CD8-positive, alpha-beta memory T cell (primary cell): ENCODE measurements at places on chromosomes 1 and 21. TPM values are rescaled to one million over a fixed set of nuclear protein-coding genes. Genes with fewer than 3 reads are reported as not detected.
A peak's percentile ranks its signal among the peaks of the same experiment; 100 is the strongest.

The PARK7 gene
- total RNA-seq: 583 TPM

The CFH gene
- total RNA-seq: 0.93 TPM

The C1orf87 gene
- total RNA-seq: not detected

The TDRD5 gene
- total RNA-seq: not detected

The CCDC17 gene
- 1.4 TPM for total RNA-seq

The TFF3 gene
- total RNA-seq: not detected

DNA sequence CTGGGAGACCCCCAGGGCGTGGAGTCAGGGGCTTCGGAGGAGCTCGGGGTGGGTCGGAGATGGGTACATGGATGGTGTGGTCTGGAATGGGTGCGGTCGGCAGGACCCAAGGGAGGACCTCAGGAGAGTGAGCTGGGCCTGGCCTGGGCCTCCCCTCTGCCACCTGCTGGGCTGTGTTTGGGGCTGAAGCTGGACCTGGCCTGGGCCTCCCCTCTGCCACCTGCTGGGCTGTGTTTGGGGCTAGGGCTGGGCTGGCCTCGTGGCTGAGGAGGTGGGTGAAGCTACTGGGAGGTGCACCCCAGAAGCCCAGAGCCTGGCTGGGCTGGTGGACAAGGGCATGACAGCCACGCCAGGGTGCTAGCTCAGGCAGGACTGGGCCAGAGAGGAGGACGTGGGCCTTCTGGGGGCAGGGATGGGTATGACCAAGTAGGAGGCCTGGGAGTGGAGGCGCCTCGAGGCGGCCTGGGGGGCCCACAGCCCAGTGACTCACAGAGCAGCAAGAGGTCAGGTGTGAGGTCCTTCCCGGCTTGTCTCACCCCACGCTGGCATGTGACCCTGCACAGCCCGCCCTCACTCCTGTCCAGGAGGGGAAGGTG is 14.5 kb downstream of the SAMD11 start:
- no peak for DNase-seq

DNA sequence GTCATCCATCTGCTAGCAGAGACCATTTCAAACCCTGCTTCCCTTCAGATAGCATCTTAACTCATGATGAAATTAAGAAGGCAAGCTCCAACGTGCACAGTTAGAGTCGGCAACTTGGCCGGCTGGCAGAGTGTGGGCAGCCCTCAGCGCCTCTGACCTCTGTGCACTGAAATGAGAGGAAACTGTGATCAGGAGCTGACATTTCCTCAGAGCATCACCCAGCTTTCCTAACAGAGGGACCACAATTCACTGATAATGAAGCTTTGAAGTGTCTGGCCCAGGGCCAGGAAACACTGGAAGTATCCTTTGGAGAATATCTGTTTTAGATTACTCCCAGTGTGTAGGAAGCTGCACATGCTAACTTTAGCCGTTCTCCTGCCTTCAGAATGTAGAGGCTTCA is 145.0 kb upstream of the ZC3H11B start:
- DNase-seq: no peak

DNA sequence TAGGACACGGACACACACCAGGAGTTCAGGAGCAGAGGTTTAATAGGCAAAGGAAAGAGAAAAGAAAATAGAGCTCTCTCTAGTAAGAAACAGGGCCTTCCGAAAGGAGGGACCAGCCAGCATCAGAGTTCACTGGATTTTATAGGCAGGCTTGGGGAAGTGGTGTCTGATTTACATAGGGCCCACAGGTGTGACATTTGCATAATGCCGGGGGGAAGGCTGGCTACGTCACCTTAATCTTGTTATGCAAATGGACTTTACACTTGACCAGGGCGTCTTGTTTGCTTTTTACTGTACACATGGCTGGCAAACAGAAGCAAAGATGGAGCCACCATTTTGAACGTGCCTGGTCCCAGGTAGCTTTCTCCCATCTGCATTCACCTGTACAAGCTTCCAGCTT is at the start of gene OR14A16:
Gene OR14A16 (minus strand): TSS at position 97 of the 400 bp plus-strand sequence. CDS start 8,390 bp downstream, outside the sequence.
- DNase-seq: no peak

GRCh38 chr21:15514073-15514946 is 215.5 kb upstream of the USP25 start:
- DNase-seq: peak; percentile 77

DNA sequence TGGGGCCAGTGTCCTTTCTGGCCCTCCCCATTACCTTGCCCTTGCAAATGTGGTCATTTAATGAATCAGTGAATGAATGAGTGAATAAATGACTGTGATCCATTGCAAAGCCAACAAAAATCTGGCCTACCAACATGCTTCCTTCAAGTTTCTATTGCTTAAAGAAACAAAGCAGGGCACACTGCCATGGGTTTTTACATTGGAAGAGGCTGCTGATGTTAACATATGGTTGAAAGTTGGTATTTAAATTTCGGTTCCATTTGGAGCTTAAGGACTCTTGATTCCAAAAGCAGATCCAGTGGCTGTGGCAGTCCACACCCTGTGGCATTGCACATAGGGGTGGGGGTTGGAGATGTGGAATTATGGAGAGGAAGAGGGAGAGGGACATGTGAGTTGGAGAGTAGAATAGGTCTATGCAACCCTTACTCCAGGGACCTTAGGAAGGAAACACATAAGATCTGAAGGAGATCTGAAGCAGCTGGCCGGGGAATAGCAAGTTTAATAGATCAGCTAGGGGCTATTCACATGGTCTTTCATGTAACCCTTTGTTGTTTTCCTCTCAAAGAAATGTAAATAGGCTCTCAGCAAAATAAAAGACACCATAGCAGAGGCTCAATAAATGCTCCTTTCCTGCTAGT is 7.2 kb downstream of the ABCA4 start:
- no peak for DNase-seq

DNA sequence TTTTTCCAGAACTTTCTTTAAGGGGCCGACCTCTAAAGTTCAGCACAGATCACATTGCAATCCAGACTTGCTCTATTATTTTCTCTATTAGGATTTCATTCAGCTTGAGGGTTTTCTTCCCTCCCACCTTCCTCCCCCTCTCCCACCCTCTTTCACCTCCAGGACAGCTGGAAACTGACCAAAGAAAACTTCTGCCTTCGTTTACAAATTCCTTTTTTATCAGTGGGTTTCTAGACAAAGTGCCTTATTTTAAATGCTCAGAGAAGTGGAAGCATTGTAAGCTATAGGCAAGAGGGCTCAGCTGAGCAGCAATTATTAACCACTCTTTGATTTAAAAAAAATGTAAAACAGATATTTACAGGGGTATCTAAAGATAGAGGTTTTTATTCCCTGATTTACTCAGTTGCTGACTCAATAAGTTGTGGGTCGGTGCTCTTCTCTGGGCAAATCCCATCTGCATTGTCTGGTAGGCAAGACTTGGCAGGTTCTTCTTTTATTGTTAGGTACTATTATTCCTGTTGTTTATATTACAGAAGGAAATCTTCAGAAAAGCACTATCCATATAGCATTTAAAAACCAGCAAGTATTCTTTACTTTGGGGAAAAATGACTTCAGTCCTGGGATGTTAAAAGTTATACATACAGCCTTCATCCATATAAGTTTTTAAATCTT is 277.0 kb upstream of the C1orf105 start:
- no peak for DNase-seq

- DNase-seq: no peak
Measured at GRCh38 chr1:39540504-39541031, 36.0 kb downstream of the PABPC4 start.

- DNase-seq: no peak
Measured at GRCh38 chr1:223199094-223199647, 56.1 kb upstream of the TLR5 start.

GRCh38 chr1:228871314-228872061 is 136.2 kb downstream of the RHOU start:
- DNase-seq: no peak

GRCh38 chr1:156388174-156389137 is 19.4 kb downstream of the RHBG start:
- no peak for DNase-seq

DNA sequence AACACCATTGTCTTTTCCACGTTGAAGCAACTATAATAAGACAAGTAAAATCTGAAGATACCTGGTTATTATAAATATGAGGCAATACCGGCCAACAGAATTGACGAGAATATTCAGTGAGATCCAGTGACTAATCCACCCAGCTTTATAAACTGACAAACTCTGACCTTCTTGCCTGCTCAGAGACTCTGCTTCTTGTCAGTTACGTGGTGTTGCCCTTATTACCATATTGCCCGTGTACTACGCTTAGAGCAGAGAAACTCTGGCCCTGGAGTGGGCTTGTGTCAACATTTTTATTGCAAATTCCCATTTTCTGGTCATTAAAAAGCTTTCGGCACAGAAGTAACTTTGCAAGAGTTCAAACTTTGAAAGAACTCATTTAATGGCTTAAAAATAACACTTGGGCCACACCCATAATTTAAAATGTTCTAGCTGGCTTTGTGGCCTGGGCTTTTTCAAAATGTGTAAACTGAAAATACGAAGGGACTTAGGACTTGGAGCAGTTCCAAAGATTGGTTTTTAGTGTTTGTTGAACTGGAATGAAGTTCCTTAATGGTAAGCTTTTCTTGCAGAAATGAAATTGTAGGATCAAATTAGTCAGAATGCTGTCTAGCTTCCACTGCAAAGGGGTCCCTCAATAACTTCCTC is 266.2 kb downstream of the LMO4 start:
- DNase-seq: no peak

DNA sequence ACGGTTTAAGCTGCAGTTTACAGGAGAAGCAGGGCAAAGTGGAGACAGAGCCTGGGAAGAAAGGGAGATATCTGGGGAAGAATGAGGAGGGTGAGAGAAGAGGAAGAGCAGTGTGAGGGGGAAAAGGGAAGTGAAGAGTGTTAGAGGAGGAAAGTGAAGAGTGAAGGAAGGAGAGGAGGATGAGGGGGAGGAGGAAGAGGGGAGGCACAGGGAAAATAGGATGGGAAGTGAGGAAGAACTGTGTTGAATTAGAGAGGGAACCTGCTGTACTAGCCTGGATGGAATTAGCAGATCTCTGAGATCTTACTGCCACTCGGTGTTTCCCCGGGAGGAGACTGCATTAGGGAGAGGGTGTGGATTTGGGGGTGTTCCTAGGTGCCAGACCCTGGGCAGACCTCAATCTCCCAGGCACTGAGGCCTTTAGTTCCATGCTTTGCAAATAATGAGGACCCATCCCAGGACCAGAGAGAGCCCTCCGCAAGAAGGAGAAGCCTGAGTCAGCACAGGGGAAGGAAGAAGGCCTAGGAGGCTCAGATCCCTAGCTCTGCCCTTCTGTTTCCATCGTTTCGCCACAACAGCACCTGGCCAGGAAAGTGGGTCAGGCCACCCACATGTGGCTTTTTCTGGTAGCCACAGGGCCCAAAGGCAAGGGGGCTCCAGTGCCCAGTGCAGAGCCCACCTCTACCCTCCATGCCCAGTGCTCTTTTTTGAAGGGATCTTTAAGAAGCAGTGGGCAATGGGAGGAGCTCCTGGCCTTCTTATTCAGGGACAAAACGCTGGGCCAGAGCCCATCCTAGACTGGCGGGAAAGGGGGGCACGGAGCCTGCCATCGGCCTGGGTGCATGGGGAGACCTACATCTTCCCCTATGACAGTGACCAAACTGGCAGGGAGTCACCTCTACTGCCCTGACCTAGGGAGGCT is 2.0 kb downstream of the LRRN2 start:
- no peak for DNase-seq

GRCh38 chr1:230693221-230693620 is 20.7 kb downstream of the AGT start:
- DNase-seq: no peak

- peak; percentile 66 for DNase-seq
Measured at GRCh38 chr1:15994590-15995351, 9.3 kb upstream of the SRARP start.

DNA sequence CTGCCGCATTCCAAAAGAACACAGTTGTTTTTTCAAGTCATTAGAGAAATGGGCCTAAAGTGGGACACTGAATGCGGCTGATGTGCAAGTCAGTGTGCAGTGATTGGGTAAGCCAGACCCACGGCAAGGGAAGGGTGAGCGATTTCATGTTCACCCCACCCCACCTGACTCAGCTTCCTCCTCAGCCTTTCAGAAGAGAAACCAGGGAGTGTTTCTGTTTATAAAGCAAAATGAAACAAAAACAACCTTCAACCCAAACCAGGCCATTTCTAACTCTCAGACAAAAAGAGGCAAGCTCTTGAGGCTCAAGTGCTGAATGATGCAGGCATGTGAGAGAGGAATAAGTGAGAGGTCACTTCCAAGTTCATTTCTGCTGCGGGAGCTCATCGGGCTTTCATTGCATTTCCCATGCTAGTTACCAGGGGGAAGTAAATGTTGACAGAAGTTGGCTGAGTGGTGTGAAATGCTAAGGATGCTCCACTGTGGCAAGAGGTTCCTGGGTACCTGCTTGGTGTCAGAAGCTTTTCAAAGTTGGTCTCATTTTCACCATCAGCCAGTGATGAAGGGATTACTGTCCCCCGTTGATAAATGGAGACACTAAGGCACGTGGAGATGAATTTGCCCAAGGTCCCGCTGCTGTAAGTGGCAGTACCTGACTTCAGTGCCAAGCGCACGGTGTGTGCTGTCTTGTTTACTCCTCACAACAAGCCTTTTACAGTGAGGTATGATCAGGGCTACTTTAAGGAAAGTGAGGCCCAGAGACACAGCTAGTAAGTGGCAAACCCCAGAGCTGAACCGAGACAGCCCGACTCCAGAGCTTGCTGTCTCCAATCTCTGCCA is 29.1 kb downstream of the STPG1 start:
- DNase-seq: no peak

GRCh38 chr1:98119796-98120195 is 199.0 kb upstream of the DPYD start:
- DNase-seq: no peak

DNA sequence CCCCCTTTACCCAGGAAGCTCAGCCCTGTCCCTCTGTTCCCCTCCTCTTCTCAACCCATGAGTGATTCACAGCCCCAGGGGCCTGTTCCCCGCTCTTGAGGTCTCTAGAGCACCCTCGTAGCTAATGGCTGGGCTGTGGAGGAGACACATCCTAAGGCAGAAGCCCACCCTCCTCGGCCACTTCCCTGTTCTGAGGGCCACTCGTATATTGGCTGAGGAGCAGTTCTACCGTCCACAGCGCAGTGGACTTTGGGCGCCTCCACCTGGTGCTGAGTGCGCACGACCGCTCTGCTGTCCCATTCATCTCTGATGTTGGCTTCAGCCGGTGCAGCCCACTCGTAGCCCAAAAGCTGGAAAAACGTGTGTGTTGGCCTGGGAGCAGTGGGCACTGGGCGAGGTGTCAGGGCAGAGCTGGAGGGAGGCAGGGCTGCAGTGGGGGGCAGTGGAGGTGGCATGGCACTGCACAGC is 24.5 kb upstream of the PKP1 start:
- DNase-seq: no peak

DNA sequence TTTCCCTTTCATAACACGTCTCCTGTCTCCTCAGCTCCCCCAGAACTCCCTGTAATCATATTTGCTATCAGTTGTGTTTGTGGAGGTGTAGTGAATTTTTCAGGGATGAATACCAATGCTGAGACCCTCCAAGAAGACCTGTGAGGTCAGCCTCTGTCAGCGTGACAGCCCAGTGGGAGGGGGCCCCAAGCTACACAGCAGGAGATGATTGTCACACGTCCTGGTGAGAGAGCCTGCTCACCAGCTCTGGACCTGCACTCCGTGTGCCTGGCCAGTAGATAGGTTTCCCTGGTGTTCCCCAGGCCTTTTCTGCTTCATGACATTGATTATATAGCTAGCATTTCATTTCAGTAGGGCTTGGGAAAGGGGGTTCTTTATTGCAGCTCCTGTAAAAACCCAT is 421.5 kb downstream of the KIF26B start:
- DNase-seq: no peak
